Right forelimb (tissue), 1 donor: ENCODE measurements at places on chromosomes 12 and 14.

DNA sequence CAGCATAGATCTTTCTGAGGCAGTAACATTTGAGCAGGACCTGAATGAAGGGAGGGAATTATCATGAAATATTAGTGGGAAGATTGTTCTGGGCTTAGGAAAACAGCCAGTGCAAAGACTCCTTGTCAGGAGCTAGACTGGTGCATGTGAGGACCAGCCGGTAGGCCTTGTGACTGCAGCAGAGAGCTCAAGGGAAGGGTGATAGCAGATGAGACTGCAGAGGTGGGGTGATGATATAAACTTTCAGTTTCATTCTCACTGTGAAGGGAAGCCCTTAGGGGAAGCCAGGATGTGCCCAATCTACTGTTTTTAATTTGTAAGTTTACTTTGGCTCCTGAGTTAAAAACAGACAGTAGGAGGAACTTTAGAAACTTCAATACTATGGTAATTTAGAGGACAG, 12.4 kb downstream of the IL22 start:
- no peak for DNase-seq

DNA sequence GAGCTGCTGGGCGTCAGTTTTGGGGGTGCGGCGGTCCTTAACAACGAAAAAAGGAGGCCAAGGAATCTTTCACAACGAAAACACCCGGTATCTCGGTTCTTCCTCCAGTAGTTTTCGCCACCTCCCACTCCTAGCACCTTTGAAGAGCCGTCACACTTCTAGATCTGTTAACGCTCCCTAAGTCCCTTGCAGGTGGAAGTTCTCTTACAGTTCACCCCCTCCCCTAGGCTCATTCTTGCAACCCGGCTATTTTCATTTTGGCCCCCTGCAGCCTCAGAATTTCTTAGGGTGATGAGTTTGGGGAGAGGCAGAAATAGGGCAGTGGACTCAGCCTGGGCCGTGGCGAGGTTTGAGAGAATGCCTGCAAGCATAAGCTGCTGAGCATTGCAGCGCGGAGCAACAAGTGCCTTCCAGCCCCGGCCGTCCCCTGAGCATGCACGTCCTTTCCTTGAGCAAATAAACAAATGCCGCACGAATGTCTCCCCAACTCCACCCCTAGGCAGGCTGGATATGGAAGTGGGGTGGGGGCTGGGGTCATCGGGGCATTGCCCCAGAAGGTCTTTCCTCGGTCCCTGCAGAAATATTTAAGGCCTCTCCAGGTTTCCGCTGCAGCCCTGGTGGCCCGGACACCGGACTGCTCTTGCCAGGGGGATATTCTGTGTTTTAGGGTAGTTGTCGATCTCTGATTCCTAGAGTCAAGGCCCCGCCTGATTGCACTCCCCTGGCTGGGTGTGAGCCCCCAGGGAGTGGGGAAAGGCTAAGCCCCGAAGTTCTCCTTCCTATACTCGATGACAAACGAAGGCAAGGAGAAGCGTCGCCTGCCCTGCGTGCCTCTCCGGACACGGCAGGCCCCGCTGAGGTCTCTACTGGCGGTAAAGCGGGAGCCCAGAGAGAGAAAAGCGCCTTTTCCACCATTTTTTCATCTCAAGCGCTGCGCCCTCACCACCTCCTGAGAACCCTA, 1.6 kb downstream of the RFX4 start:
- DNase-seq: peak; percentile 47

- no peak for DNase-seq
Measured at GRCh38 chr14:53380052-53380866, 227.1 kb upstream of the DDHD1 start.

- no peak for DNase-seq
Measured at GRCh38 chr14:90851327-90852036, 35.3 kb upstream of the TTC7B start.

GRCh38 chr14:68273413-68273812, 453.8 kb downstream of the RAD51B start:
- DNase-seq: no peak

- no peak for DNase-seq
Measured at GRCh38 chr14:61753631-61754030, 8.6 kb upstream of the SNAPC1 start.

DNA sequence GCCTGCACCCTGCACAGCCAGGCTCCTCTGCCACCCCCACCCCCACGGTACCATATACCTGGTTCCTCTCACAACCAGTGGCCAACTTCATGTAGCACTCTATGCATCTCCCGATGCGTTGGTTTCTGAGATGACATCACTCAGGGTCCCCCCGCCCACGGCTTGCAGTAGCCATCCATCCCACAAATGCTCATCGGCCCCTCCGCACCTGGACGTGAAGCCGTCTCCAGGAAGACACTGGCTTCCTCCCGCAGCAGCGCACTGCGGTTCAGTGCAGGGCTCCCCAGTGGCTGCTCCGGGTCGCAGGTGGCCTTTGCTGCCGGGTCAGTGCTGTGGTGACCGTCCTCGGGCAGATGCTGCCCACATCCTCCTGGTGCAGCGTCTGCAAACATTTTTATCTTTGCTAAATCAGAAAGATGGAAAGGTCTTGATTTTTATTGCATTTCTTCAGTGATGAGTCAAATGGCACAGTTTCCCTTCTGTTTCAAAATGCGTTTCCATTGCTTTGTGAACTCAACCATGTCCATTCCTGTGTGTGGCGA, 27.5 kb upstream of the MMP17 start:
- DNase-seq: no peak

GRCh38 chr12:127245009-127245408, 1022.0 kb upstream of the TMEM132C start:
- DNase-seq: no peak

- DNase-seq: no peak
Measured at GRCh38 chr12:97681612-97682504, 219.3 kb downstream of the RMST start.

DNA sequence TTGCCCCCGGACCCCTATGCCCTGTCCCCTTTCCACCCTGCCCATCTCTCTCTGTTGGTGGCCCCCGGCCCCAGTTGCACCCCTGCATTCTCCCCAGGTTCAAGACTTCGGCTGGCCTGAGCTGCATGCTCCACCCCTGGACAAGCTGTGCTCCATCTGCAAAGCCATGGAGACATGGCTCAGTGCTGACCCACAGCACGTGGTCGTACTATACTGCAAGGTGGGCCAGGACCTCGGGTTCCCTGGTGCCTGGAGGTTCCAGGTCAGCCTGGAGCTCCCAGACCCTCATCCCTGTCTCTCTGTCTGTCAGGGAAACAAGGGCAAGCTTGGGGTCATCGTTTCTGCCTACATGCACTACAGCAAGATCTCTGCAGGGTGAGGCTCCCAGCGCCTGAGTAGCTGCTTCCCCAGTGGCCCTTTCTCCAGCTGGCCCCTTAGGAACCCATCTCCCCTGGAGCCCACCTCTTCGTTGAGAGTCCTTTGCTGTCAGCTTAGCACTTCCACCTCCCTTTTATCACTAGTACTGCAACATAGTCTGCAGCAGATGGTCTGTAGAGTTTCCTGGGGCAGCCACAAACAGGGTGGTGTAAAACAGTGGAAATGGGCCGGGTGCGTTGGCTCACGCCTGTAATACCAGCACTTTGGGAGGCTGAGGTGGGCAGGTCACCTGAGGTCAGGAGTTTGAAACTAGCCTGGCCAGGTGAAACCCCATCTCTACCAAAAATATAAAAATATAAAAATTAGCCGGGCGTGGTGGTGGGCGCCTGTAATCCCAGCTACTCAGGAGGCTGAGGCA, 5.8 kb downstream of the TNS2 start:
- no peak for DNase-seq

DNA sequence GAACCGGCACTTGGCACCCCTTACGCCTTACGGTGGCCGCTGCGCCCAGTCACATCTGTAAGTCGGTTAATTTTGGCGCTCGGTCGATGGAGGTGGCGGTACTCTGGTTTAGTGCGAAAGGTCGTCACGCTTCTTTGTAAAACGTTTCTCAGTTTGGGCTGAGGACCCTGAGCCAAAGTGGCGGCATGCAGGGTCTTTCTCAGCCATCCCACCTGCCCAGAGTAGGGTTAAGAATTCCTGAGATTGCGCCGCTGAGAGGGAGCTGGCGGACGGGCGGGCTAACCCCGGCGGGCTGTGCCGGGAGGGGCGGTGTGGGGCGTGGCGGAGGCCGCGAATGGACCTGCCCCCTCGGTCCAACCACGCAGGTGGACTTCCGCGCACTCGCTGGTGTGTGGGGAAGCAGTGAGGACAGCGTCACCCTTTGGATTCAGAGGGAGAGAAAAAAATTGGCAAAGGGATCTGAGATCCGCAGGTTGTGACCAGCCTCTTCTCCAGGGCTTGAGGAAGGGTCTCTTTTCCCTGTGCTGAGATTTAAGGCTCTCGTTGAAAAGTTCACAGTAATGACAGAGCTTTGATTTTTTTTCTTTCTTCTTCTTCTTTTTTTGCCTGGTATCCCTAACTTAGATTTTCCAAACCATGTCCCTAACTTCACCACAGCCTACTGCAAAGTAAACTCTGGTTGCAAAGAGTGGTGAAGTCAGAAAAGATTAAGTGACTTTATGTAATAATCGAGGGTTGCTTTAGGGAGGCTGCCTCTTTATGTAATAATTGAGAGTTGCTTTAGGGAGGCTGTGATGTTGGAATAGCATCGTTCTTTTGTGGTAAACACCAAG, 602 bp upstream of the FBXO33 start:
- DNase-seq: no peak

DNA sequence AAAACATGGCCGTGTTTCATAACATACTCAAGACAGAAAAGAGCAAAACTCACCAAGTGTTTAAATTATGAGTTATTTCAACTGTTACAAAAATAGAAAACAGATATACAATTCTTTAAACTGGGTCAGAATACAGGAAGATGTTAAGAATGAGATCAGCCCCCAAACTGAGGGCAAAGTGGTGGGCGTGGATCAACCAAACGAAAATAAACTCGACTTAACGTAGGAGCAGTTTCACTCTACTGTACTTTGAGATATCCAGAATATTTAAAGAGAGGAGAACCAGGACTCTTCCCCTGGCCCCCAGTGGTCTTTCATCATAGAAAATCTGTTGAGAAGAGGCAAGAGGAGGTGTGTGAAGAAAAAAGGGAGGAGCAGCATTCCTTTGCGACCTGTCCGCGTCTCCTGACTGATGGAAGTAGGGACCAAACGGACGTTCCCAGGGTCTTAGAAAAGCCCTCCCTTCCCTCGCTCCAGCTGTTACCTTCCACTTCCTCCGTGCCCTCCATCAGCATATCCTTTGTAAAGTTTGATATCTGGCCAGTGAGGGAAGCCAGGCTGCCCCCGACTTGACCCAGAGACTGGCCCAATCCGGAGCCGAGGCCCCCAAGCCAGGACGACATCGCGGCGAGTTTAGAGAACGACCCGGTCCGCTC, 668 bp downstream of the TRIP11 start:
- DNase-seq: no peak

DNA sequence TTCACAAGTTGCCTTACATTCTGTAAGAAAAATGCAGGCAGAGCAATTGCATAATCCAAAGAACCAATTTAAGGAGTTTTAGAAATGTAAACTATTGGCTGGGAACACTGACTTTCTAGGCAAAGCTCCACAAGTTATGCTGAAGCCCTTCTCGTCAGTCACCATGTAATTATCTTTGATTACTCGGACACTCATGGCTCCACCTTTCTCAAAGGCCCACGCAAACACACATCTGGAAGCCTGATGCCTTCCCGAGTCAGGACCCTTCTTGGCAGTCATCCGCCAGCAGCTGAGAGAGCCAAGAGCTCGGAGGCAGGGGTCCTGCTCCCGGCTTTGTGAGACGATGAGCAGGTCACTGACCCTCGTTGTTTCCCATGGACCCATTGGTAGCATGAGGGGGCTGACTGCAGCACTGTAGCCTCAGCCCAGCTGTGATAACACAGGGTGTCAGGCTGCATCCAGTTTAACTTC, 202.2 kb downstream of the TMEM132D start:
- DNase-seq: peak; percentile 60

GRCh38 chr14:69328765-69329164, 68.8 kb downstream of the GALNT16 start:
- DNase-seq: no peak

DNA sequence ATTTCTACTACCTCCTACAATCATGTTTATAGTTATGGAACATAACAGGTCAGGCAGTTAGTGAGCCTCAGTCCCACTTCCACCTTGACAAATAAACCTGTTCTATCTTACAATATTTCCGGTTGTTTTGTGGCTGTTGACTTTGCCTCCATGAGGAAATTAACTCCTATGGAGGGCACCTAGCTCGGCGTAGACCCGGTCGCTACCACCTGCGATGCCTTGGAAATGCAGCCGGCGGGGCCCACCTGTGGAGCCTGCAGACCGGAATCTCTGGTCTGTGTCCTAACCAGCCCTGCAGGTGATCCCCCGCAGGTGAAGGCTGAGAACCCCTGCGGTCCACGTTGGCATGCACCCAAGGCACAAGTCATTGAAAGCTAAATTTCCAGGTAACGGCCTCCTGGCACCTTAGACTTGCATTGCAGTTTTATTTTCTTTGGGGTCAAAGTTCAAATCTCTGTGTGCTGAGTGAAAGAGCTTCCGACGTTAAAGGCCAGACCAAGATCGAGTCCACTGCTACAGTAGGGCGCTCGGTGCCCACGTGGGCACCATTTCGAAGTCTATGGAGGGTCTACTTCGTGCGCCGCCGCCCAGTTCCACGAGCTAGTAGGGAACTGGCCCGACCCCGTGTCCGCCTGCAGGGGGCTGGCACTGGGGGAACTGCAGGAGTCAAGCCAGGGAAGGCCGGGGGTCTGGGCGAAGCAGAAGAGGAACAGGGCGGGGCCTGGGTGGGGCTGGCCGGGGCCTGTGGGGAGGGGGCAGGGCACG, 782 bp upstream of the PIWIL1 start:
- DNase-seq: no peak

DNA sequence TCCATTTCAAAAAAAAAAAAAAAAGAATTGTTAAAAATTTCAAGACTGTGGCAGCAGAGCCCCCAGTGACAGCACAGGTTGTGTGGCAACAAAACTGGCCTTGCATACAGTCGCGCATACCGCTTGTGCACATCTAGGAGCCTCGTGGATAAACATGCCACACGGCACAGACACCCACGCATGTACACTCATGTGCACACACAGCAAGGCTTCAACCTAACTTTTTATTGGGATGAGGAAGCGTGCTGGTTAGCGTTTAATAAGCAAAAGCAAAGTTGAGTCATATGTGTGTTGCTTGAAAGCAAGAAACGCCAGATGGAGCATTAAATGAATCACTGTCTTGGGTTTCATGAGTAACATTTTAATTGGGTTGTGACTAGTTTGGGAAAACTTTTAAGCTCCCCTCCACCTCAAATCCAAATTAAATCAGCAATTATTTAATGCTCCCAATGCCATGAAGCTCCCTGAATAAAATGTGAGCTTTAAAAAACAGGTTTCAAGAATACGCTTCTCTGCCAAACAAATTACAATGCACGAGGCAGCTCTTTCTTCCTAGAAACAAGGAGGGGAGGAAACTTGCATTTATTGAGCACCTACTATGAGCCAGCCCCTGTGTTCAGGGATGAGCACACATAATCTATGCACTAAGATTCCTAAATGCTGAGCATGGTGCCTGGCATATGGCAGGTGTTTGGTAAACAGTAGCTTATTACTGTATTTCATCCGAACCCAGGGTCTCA, 35.7 kb upstream of the EML1 start:
- no peak for DNase-seq
